Stimulated activated CD4-positive, alpha-beta T cell treated with anti-CD3 and anti-CD28 coated beads, Interleukin-4, amount 100 ng/mL, for 48 hours (primary cell): ENCODE measurements at places on chromosomes 3 and 15.

GRCh38 chr3:16496008-16496407 is 17.5 kb downstream of the RFTN1 start:
- no peak for DNase-seq

DNA sequence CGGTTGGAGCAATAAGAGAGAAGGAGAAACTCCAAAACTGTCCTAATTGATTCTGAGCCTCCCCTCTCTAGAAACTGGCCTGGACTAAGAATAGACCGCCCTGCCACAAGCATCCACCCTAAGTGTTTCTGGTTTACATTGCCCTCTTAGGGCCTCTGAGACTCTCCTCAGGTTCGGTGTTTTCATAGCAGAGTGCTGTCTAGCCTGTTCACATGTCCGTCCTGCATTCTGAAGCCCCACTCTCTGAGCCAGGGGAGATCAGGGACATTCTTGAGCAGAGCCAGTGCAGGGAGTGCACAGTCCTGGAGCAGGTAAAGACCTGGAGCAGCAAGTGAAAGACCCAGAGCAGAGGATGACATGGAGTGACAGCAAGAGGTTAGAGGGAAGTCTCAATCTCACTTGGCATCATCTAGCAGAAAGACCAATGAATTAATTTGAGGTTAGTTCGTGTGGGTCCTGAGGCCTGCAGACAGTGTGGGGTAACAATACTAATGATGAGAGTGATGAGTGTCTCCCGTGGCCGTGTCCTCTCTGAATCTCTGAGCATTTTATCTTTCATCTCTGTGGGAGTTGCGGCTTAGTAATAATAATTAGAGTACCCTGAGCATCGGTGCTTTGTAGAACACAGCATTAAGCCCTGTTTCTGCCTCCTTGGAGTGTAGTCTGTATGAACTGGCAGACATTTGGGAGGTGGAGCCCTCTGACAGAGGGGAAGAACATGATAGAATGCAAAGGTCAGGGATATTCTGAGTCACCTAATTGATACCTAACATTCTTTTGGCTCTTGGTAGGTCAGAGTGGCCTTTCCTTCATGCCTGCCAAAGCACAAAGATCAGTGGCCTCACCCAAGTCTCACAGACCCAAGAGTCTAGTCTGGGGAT is 24.6 kb downstream of the MAPKBP1 start:
- DNase-seq = no peak

DNA sequence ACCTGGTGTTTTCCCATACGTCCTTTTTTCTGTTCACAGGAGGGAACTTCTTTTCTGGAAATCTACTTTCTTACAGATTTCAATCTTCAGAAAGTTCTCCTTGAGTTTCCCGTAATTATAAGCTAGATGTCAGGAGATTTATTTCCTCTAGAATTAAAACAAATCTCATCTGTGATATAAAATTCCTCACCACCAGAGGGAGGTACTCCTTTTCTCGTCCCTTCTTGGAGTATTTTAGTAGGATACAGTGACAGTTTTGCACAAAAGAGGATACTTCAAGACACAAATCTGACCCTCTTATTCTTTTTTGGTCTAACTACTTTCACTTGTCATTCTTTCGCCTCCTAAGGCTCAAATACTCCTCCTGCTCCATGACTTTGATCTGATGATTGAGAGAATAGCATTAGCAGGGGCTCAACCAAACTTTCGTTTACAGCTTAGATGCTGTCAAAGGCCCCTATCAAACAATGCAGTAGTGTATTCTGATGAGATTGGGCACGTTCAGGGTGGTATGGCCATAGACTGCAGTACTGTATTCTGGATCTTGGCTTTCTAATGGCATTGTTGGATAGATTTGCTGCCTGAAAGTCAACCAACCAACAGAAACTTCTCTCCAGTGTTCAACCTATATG is 38.0 kb downstream of the TMEM41A start:
- DNase-seq = no peak

DNA sequence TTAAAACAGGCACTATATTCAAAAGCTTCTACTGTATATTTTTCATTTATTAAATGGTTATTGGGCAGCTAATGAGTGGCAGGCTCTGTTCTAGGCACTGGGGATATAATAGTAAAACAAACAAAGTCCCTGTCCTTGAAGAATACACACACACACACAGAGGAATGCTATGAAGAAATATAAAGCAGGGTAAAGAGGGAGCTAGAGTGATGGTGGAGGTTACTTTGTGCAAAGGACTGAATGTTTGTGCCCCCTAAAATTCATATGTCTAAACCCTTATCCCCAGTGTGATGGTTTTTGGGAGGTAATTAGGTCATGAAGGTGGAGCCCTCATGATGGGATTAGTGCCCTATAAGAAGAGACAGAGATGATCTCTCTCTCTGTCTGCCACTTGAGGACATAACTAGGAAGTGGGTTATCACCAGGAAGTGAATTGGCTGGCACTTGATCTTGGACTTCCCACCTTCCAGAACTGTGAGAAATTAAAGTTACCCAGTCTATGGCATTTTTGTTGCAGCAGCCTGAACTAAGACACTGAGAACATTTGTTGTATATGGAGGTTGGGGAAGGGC is 31.8 kb downstream of the USF3 start:
- DNase-seq = no peak

DNA sequence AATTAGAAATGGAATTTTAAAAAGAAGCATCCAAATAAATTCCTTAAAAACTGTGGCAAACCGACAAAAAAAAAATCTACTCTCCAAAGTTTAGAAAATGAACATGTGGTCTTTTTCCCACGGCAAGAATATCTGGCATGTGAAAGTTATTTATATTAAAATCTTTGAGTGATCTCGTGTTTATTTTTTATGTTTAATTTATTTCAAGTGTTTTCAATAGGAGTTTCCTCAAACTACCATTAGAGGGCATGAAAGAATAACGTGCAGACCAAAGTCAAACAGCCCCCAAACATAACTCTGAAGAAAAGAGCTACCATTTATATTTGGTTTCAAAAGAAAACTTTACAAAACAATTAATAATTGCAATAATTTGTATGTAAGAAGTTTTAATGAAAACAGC is 286.4 kb downstream of the ZIC4 start:
- no peak for DNase-seq

DNA sequence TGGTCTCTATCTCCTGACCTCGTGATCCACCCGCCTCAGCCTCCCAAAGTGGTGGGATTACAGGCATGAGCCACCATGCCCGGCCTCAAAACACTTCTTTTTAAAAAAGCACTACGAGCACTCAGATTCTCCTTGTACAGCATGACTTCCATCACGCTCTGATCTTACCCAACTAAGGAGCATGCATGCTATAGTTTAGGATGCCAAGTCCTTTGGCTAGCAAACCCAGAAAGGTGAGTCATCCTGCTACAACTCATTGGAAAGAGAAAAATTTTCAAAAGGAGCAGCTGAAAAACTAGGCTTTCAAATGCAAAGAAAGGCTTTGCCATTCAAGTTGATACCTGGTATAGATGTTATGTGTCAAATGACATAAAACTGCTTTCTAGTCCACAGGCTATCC is 70.3 kb upstream of the PRICKLE2 start:
- no peak for DNase-seq
